Bronchial epithelial cell (primary cell): ENCODE measurements at places on chromosomes 4 and X.

- DNase-seq, result peak; percentile 85
These were observed 112.3 kb downstream of the KLHL8 start for GRCh38 chr4:87108142-87108546.

- DNase-seq, result no peak
These were observed 83.3 kb upstream of the HELT start for GRCh38 chr4:184934961-184935360.

GRCh38 chr4:109994415-109994827 is 81.7 kb downstream of the EGF start:
- DNase-seq, result no peak

- no peak for DNase-seq
These were observed 6.8 kb upstream of the SORCS2 start for GRCh38 chr4:7185487-7186030.

- no peak for DNase-seq
These were observed 73.2 kb downstream of the NFKB1 start for GRCh38 chr4:102574317-102574716.
